Fibroblast of the aortic adventitia (primary cell): ENCODE measurements at places on chromosomes 6 and 20.

GRCh38 chr6:90462102-90462501, 124.8 kb downstream of the MAP3K7 start:
- DNase-seq, result no peak

DNA sequence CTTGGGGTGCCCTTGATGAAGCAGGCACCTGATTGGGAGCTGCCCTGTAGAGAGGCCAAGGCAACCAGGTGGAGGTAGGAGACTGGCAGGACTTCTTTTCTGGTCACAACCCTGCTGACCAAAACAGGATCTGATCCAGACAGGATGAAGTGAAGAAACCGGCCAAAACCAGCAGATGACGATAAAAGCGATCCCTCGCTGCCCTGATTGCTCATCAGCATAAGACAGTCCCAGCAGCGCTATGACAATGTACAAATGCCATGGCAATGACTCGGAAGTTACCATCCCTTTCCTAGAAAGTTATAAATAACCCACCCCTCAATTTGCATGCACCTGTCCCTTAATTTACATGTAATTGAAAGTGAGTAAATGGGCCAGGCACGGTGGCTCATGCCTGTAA, 88.4 kb upstream of the PDE10A start:
- DNase-seq, result no peak

GRCh38 chr20:37202267-37202943, 23.1 kb upstream of the MROH8 start:
- DNase-seq, result peak; percentile 96

- no peak for DNase-seq
Observed at GRCh38 chr6:123564361-123564760, 72.4 kb downstream of the TRDN start.

DNA sequence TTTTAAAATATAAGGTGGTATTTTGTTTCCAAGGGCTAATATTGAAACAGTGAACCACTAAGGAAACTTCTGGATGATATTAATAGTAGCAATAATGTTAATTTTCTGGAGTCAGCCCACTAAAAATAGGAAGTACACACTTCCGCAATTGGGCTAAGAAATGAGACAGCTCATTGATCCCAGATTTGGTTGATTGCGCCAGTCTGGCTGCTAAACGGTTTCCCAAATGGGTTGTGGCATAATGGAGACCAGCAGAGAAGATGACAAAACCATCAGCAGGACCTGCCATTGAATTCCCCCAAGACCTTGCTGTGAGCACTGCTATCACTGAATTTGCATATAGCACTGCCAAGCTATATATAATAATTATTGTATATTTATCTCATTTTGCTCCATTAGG, 71.2 kb upstream of the SGK1 start:
- DNase-seq, result no peak

DNA sequence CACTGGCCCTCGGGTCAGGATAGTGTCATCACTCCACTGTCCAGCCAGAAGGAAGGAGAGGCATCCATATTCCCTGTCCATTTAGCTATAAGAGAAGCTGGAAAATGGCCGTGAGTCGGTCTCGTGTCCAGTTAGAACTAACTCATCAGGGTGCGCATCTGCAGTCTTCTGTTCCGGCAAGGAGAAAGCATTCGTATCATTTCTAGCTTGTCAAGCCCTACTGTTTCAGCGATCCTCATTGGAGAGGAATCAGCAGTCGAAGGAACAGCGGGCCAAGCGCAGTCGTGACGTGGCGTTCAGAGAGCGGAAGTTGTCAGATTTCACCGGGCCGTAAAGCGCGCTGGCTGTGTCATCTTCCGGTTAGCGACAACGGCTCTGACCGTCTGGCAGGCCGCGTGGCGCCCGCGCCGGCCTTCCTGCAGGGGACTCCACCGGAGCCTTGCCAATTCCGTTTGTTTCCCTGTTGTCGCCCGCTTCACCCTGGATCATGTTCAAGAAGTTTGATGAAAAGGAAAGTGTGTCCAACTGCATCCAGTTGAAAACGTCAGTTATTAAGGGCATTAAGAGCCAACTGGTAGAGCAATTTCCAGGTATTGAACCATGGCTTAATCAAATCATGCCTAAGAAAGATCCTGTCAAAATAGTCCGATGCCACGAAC, 32.9 kb downstream of the HM13 start:
- DNase-seq, result peak; percentile 91

DNA sequence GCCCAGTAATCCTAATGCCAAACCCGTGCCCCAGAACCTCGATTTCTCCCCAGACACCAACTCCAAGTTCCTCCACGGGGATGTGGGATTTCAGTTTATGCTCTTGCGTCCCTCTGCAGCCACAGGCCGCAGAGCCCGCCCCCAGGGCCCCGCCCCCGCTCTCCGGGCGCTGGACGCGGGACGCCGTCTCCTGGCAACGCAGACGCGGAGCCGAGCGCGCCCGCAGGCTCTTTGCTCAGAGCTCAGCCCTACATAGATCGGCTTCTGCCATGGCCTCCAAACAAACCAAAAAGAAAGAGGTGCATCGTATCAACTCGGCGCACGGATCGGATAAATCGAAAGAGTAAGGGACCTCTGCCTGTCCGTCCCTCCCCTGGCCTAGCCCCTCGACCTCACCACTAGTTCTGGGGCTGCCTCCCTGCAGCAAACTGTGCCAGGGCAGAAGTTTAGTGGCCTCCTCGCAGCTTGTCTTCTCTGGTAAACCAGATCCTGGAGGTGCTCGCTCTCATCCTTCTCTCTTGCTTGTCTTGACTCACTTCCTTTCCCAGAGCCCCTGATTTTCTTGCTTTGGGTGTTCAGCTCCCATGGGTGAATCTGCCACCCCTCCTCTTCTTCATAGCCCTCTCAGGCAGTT, at the start of gene ADGB:
Gene ADGB, plus strand, starts transcription at position 201 of the 634 bp plus-strand sequence. Its CDS starts 69 bp downstream, at position 270.
- peak; percentile 27 for DNase-seq

- no peak for DNase-seq
Observed at GRCh38 chr6:15356179-15356578, 110.3 kb downstream of the JARID2 start.

GRCh38 chr6:22108199-22108598, 188.6 kb downstream of the PRL start:
- DNase-seq, result peak; percentile 6

- peak; percentile 22 for DNase-seq
Observed at GRCh38 chr20:58640446-58640845, 10.6 kb upstream of the STX16 start.

DNA sequence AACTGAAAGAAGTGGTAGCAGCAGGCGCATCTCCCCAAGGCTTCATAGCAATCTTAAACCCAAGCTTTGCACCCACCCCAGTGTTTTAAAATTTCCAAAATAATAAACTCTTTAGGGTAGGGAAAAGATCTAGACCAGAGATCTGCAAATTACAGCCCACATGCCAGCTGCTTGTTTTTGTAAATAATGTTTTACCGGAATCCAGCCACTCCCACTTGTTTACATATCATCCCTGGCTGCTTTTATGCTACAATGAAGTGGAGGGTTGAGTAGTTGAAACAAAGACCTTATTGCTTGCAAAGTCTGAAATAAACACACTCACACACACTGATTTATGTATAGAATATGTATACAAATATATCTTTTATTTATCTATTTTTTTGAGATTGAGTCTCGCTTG, 30.0 kb downstream of the SLX4IP start:
- no peak for DNase-seq

DNA sequence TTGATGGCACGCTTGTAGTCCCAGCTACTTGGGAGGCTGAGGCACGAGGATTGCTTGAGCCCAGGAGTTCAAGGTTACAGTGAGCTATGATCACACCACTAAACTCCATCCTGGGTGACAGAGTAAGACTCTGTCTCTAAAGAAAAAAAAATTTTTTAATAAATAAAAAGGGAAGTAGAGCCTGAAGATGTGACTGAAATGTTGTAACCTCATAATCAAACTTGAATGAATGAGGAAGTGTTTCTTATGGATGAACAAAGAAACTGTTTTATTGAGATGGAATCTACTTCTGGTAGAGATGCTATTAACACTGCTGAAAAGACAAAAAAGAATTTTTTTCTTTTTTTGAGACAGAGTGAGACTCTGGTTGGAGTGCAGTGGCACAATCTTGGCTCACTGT, 6.7 kb downstream of the MAK start:
- DNase-seq, result no peak

DNA sequence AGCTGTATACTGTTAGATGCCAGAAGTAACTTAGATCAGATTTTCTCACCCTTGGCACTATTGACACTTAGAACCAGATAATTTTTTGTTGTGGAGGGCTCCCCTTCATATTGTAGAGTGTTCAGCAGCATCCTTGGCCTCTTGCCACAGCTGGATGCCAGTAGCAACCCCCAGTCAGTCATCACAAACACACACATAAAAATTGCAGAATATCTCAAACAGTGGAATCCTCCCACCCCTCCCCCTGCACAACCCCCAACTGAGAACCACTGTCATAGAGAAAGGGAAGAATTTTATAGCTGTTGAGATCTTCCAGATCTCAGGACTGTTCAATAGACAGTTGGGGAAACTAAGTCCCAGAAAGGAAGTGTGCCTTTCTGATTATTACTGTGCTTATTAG, 81.2 kb upstream of the VSTM2L start:
- DNase-seq, result no peak

DNA sequence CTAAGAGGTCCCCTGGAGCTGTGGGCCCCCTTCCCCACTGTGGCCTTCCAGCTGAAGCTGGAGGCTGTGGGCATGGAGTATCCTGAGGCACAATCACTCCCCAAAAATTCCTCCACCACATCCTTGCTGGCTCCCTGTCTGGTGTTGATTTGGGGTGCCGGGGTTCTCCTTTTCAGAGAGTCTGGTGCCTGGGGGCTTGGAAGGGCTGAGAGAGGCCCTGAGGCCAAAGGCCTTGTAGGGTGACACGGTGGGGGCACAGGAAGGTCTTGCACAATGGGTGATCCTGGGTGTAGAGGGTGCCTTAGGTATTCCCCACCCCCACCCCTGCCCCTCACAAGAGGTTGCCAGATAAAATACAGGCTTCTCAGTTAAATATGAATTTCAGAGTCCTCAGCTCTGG, 33.2 kb upstream of the VEGFA start:
- DNase-seq, result no peak

DNA sequence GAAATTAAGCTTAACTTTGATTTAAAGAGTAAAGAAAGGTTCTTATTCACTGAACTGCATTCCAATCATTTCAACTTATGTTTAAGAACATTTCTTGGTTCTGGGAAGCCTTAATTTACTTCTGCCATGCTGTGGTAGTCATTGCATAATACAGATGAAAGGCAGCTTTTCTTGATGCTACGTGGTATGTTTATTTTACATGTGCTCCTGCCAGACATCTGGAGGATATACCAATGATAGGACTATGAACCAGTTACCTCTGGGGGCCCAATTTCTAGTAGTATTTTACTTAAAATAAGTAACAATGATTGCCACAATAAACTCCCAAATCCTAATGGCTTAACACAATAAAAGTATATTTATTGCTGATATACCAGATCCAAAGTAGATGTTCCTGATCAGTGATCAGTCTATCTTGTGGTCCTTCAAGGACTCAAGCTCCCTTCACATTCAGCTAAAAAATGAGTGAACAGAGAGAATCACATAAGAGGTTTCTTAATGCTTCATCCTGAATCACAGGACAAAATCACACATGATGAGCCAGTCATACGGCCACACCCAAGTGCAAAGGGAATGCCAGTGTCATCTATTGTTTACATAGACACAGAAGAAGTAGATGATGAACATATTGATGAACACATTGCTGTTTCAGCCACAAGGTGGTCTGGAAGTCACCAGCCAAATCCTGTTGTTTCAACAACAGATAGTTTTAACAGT, 56.5 kb upstream of the CCN2 start:
- DNase-seq, result peak; percentile 59

- DNase-seq, result peak; percentile 74
Observed at GRCh38 chr6:161161889-161162624, 111.8 kb downstream of the AGPAT4 start.

DNA sequence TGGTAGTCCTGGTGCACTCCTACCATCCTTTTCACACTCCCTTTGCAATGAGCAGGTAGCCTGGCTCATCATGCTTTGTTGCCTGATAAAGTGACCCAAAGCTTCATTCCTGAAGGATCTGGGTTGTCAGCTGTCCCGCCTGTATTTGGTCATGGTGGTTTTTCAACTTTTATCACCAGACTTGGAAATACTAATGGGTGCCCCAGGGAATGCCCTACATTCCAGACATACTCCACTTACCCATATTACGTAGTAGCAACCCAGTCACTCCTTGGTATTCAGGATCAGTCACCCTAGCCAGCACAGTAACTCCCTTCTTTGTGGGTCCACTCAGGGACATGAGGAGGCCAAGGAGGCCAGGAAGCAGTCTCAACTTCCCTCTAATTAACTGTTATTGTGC, 199.2 kb downstream of the MAFB start:
- peak; percentile 30 for DNase-seq

GRCh38 chr6:159761873-159762680, at the start of gene ACAT2:
ACAT2 (plus strand) TSS chr6:159762045; CDS start chr6:159762088, 43 bp downstream.
- DNase-seq, result peak; percentile 94

DNA sequence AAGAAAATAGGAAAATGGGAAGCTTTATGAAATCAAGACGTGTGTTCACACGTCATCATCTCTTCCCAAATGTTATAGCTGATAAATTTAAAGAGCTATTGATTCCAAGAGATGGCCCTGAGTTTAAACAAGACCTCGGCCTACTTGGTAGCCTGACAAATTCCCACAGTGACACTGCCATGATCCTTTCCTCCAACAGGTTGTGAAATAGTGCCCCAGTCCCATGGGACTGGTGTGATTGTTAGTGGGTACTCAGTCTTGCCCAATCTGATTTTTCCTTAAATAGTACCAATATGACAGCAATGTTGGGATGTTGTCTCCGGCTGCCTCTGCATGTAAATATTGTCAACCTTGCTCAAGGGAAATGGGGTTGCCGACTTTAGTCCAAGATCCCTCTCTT, 34.5 kb downstream of the RIOK1 start:
- DNase-seq, result no peak

DNA sequence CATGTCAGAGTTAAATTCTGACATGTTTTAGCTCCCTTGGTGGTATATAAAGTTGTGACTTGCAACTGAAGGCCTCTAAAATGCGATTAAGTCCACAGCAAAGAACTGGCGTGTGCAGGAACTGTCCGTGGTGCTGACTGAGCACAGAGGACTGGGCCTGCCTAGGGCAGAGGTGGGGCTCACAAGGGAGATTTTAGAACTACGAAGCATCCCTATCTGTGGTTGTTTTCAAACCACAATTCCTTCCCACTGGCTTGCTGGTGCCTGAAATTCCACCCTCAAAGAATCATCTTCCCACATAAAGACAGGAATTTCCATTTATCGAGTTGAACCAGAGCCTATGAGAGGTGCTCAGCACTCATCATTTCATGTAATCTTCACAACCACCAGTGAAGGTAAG, 30.1 kb downstream of the RIMS4 start:
- peak; percentile 72 for DNase-seq

DNA sequence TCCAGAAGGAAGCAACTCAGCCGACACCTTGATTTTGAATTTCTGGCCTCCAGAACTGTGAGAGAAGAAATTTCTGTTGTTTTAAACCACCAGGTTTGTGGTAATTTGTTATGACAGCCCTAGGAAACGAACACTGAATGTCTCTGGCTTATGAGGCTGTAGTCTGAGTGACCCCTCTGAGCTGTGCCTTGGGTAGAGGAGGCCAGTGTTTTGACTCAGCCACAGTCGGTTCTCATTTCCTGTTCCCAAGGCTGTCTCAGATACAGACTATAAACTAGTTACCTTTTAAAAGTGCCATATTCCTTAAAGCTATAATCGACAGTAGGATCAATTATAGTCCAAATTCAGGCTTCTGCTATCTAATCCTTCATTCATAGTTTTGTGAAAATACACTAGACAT, 391.2 kb upstream of the MAP3K7 start:
- DNase-seq, result no peak
